GM23248 (cell line): ENCODE measurements at places on chromosomes 2 and 18. TPM values are rescaled to one million over a fixed set of nuclear protein-coding genes. Genes with fewer than 3 reads are reported as not detected.

DNA sequence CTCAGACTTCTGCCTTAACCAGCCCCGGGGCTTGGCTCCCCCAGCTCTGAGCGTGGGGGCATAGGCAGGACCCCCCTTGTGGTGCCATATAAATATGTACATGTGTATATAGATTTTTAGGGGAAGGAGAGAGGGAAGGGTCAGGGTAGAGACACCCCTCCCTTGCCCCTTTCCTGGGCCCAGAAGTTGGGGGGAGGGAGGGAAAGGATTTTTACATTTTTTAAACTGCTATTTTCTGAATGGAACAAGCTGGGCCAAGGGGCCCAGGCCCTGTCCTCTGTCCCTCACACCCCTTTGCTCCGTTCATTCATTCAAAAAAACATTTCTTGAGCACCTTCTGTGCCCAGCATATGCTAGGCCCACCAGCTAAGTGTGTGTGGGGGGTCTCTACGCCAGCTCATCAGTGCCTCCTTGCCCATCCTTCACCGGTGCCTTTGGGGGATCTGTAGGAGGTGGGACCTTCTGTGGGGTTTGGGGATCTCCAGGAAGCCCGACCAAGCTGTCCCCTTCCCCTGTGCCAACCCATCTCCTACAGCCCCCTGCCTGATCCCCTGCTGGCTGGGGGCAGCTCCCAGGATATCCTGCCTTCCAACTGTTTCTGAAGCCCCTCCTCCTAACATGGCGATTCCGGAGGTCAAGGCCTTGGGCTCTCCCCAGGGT, 5.5 kb downstream of the CTDSP1 start:
- DNase-seq = no peak

- DNase-seq = no peak
These were observed 83.7 kb upstream of the APCDD1 start for GRCh38 chr18:10370716-10371115.

DNA sequence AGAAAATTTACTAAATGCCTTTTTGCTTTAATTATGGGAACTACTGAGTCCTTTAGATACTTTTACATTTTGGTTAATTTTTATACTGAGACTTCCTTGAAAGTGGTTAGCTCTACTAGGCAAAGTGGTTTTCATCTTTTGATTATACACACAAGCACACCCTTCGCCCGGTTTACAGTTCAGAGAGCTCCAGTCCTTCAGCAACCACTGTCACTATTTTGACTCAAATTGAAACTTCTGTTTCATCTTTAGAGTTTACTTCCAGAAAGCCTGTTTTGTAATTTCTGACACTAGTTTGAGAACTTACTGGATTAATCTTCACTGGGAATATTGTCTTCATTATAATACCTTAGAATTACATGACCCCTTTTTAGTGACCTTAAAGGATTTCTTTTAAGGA, 140.3 kb upstream of the FOSL2 start:
- no peak for DNase-seq

GRCh38 chr2:196459539-196459938, 180.0 kb upstream of the CCDC150 start:
- no peak for DNase-seq

- no peak for DNase-seq
These were observed 267.4 kb upstream of the NRXN1 start for GRCh38 chr2:51299370-51299769.

REG1B gene
- polyA plus RNA-seq = not detected in 2 replicates

- no peak for DNase-seq
These were observed 381.7 kb upstream of the NT5C1B start for GRCh38 chr2:18971069-18971378.

- no peak for DNase-seq
These were observed 78.3 kb downstream of the POLR1A start for GRCh38 chr2:86027196-86027921.

- DNase-seq = no peak
These were observed 66.2 kb upstream of the LCLAT1 start for GRCh38 chr2:30380824-30381223.

CXCR1 gene
- polyA plus RNA-seq = not detected in 2 replicates

SMAD2 gene
- polyA plus RNA-seq = 52.4 and 54.1 TPM in 2 replicates
